Right renal cortex interstitium (tissue), 3 donors: ENCODE measurements at places on chromosomes 7 and 10. TPM values are rescaled to one million over a fixed set of nuclear protein-coding genes. Genes with fewer than 3 reads are reported as not detected.
A peak's percentile ranks its signal among the peaks of the same experiment; 100 is the strongest.

- DNase-seq, result peak; percentile 50
Observed at GRCh38 chr10:3292636-3293035, 120.1 kb upstream of the PITRM1 start.

- no peak for DNase-seq
Observed at GRCh38 chr7:134073276-134073675, 53.9 kb upstream of the LRGUK start.

DNA sequence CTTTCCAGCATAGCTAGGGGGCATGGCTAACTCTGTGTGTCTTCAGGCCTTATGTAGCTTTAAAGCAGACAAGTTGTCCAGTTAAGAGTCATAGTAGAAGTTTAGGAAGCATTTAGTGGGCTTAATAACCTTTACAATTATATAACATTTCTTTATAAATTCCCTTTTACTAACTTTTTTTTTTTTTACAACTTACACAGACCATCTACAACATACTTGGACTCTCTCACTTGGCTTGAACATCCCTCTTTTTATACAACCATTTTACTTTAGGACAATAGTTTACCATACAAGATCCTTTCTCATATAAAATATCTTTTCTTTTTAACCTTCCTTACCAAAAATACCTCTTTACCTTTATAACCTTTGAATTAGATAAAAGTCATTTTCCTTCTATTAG lies 26.3 kb downstream of the SP4 start:
- no peak for DNase-seq

DNA sequence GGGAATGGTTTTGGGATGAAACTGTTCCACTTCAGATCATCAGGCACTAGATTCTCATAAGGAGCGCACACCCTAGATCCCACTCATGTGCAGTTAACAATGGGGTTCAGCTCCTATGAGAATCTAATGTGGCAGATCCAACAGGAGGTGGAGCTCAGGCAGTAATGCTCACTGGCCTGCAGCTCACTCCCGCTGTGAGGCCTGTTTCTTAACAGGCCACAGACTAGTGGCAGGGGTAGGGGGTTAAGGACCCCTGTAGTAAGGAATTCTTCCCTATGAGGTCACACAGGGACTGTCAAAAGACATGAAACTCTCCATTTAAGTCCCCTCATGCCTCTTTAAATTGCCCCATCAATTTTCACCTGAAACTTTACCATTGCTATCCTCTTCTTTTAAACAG lies 8.0 kb downstream of the HGF start:
- no peak for DNase-seq

The RRP12 gene
- 20.1 TPM for polyA plus RNA-seq
